ENCODE measurements at places on chromosomes 12 and 14.

- no peak for DNase-seq
These were observed at the start of gene CCDC85C for GRCh38 chr14:99603471-99604277. TSS of gene CCDC85C (minus strand) at chr14:99604207. CDS start at chr14:99603959, 248 bp downstream.

- no peak for DNase-seq
These were observed 64.2 kb downstream of the CMAS start for GRCh38 chr12:22110176-22110575.

- DNase-seq: no peak
These were observed 21.7 kb upstream of the CATSPERB start for GRCh38 chr14:91753501-91754128.

DNA sequence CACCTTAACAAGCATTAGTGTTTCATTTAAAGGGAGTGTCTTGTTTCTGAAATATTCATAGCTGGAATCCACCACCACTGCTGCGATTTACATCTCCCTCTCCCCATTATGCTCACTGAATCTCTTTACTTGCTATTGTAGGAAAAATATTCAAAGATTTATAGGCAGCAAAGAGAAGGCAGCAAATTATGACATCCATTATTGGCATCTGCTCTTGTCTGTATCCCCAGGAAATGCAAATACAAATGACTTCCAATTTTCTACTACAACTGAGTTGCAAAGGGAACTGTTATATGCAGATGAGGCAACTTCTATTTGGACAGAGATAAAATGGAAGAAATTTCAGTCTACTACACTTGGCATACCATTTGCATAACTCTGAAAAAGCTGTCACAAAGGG is 88.4 kb upstream of the PRKD1 start:
- DNase-seq: no peak

GRCh38 chr14:98187281-98187680 is 1084.7 kb downstream of the BCL11B start:
- no peak for DNase-seq

DNA sequence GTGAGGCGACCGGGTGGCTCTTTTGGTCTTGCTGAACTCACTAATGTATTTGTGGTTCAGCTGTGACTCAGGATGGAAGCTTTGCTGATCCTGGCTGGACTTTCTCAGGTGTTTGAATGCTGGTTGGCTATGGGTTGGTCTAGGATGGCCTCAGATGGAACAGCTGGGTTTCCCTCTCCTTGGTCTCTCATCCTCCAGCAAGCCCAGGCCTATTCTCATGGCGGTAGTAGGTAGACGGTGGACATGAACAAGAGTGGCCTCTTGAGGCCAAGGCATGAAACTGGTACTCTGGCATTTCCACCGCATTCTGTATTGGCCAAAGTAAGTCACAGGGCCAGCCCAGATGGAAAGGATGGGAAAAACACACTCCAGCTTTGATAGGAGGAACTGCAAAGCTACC is 11.8 kb upstream of the POLR3B start:
- DNase-seq: no peak

DNA sequence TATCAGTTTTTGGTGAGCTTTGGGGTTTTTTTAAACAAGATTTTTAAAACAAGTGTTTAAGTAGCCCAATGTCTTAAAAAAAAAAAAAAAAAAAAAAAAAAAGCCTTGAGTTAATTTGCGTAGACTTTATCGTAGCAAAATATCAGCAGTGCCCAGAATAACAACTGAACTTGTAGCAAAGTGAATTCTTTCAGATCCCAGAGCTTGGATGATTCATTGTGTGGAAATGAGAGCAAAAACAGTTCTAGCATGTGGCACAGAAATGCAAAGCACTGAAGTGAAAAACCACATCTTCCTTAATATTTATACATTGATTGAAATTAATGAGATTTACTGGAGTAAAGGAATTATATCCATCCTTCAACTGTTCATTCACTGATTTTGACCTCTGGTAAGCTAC is 258.1 kb downstream of the EGLN3 start:
- DNase-seq: no peak

DNA sequence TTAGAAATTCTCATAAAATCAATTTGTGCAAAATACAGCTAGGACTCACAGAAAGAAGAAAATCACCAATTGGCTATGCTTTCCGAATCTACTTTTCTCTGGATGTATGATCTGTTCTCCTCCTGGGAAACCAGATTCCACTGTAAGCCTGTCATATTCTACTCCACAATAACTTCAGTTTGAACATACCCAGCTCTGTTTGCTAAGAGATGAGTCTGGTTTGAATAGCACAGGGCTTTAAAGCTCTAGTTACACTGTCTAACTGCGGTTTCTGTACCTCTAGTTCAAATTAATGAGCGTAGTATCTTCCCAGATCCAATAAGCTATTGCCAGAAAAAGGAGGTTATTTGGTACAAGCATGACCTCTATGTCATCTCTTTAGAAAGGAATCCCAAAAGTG is 270.1 kb downstream of the DAD1 start:
- DNase-seq: no peak

- DNase-seq: no peak
These were observed 21.9 kb downstream of the MYRFL start for GRCh38 chr12:69846976-69847375.

DNA sequence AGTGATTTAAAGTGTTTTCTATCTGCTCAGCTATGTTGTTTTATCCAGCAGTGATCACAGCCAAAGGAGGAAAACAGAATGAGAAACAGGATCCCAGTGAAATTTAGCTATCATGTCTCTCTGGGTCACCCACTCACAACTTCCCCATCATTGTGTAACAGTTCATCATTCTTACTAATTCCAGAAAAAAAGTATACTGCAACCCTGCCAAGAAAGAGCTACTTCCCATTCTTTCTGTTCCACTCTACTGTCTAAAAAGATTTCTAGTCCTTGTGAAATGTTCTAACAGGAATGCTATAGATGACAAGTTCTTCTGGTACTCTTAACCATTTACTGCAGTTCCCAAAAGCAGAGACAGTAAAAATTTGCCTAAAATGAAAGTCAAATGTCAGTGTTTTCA is 39.2 kb upstream of the CD163 start:
- no peak for DNase-seq

DNA sequence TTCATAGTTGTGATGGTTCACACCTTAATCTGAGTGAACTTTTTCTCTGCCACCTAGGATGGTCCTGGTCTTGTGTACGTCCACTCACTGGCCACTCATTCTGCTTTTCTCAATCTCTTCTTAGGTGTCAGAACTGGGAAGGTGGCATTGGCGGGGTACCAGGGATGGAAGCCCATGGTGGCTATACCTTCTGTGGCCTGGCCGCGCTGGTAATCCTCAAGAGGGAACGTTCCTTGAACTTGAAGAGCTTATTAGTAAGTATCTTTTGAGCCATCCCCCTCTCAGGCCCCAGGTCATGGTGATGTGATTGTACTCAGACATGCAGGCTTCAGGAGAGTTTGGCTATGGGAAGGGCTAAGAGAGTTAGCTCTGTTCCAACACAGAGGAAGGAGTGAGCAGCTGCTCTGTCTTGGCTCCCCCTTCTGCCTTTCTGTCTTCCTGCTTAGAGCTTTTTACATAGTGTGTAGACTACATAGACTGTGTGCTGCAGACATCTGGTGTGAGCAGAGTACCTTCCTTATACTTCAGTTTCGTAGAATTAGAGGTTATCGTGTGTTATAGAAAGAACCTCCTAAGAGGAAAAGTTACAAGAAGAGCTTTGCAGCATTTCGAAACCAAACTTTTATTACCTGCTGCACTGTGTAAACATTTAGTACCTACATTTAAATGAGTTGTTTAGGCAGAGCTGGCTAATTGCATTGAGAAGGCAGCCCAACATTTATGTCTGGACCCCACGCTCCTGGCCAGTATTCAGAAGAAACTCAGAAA is 54.2 kb downstream of the FNTB start:
- no peak for DNase-seq

- DNase-seq: no peak
These were observed 106.6 kb downstream of the DYRK2 start for GRCh38 chr12:67754933-67755697.

DNA sequence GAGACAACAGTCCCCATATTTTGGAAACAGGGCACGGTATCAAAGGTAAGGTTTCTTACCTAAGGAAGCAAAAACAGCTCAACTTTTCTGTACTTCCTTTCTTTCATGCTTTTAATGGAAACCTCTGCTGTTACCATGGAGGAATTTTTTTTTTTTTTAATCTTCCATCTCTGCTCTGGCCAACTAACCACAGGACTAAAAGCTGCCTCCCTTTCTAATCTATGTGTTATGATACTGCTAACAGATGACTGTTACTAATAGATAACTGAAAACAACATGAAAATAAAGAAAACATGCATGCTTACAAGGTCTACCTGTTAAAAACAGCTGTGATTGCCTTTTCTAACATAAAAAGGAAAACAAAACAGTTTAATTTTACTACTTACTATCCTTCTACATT is 168.4 kb downstream of the SOX5 start:
- DNase-seq: no peak

DNA sequence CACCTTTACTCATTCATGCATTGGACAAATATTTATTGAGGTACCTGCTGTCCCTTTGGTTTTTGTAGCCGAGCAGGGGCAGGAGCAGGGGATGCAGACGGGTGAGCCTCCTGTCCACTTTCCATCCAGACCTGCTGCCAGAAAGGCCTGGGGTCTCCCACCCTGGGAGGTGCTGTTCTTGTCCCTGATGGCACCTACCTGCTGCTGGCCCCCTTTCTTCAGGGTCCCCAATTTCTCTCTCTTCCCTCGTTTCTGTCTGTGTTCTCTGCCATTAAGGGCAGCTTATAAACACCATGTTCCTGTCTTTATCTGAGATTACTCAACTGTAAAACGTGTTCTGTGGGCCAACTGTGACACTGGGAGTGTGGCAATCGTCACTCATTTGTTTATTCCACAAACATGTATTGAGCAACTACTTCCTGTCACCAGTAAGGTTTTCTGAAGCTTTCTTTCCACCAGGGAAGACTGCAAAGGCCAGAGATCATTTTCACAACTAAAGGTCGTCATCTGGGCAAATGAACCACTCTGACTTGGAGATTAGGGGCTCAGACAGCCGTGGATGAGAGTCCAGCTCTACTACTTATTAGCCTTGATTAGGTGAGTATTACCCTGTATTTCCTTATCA is at the start of gene HAL:
HAL (minus strand) TSS at position 311 of the 625 bp plus-strand sequence. CDS start 434 bp downstream, outside the sequence.
- DNase-seq: no peak

GRCh38 chr12:47033789-47034555 is 45.4 kb upstream of the PCED1B start:
- peak; percentile 1 for DNase-seq

DNA sequence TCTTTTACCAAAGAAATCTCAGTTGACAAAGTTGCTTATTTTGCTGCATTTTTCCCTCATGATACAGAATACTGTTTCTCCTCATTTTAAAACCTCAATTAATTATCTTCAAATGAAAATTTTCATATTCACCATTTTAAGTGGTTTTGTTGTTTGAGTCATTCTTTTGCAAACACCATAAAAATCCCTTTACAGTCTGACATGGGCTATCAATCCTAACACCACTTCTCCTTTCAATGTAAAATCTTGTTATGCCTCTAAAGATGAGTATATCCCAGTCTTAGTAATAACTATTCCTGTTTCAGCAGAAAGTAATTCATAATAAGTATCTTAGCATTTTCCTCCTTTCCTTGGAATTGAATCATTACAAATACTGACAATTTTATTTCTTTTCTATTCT is 192.2 kb downstream of the SYT1 start:
- no peak for DNase-seq

GRCh38 chr14:21414137-21414631 is 30.4 kb upstream of the SUPT16H start:
- no peak for DNase-seq

GRCh38 chr14:92719890-92720323 is 28.5 kb downstream of the LGMN start:
- DNase-seq: no peak
